ENCODE measurements at places on chromosomes 6 and 20. TPM values are rescaled to one million over a fixed set of nuclear protein-coding genes. Genes with fewer than 3 reads are reported as not detected.

Gene COMMD7
- total RNA-seq, result 23.0 TPM

Gene SEL1L2
- 1.3 TPM for total RNA-seq

Gene DEFB128
- total RNA-seq, result not detected

Gene HAO1
- not detected for total RNA-seq

Gene UBD
- total RNA-seq, result not detected

Gene TCEA2
- 21.5 TPM for total RNA-seq

Gene MLN
- total RNA-seq, result not detected

Gene RIMS1
- not detected for total RNA-seq

Gene MTFR2
- not detected for total RNA-seq

DNA sequence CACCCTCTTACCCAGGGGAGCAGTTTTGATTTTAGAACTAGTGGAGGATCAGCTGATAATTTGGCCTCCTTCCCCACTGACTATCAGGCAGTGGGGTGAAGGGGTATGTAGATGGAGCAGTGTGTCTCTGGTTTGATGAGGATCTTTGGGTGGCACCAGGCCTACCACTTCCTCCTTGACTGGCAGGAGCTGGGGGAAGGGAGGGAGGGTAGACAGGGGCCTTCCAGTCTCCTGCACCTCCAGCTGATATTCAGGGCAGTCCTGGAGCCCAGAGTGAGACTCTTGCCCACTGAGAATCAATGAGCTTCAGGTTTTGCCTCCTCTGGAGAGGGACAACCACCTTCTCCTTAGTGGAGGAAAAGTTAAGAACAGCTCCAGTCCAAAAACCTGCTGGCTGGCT, 3.2 kb downstream of the DEF6 start:
- no peak for DNase-seq
- H3K27ac ChIP-seq, result no peak overlapping the region
- no peak overlapping the region for H3K4me3 ChIP-seq
- H3K36me3 ChIP-seq, result no peaks in the 10 kb centered on the region
- peaks cover 4% of the 10 kb centered on the region for H3K4me1 ChIP-seq
- H3K27me3 ChIP-seq, result no peaks in the 10 kb centered on the region

- no peaks in the 10 kb centered on the region for H3K4me1 ChIP-seq
- no peak overlapping the region for H3K27ac ChIP-seq
- DNase-seq, result no peak
- H3K4me3 ChIP-seq, result peak overlapping the region; percentile 11
- H3K36me3 ChIP-seq, result no peaks in the 10 kb centered on the region
- H3K27me3 ChIP-seq, result no peaks in the 10 kb centered on the region
Observed at GRCh38 chr6:101393829-101394251, 332 bp downstream of the GRIK2 start.

GRCh38 chr20:48478370-48478769, 349.4 kb downstream of the PREX1 start:
- no peak for DNase-seq
- H3K27ac ChIP-seq, result no peak overlapping the region
- no peaks in the 10 kb centered on the region for H3K27me3 ChIP-seq
- H3K4me3 ChIP-seq, result no peak overlapping the region

GRCh38 chr20:14304472-14304871, 32.9 kb downstream of the FLRT3 start:
- H3K27ac ChIP-seq, result no peak overlapping the region
- H3K27me3 ChIP-seq, result no peaks in the 10 kb centered on the region
- no peaks in the 10 kb centered on the region for H3K36me3 ChIP-seq
- DNase-seq, result no peak
- no peak overlapping the region for H3K4me3 ChIP-seq

DNA sequence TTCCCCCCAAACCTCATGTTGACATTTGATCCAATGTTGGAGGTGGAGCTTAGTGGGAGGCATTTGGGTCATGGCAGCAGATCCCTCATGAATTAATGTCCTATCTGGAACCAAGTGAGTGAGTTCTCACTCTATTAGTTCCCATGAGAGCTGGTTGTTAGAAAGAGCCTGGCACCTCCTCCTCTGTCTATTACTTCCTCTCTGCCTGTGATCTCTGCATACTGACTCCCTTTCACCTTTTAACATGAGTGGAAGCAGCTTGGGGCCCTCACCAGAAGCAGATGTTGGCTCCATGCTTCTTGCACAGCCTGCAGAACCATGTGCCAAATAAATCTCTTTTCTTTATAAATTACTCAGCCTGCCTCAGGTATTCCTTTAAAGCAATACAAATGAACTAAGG, 127.3 kb upstream of the RALGAPA2 start:
- no peak overlapping the region for H3K27ac ChIP-seq
- no peaks in the 10 kb centered on the region for H3K36me3 ChIP-seq
- H3K4me3 ChIP-seq, result no peak overlapping the region
- H3K4me1 ChIP-seq, result no peaks in the 10 kb centered on the region
- H3K27me3 ChIP-seq, result no peaks in the 10 kb centered on the region

DNA sequence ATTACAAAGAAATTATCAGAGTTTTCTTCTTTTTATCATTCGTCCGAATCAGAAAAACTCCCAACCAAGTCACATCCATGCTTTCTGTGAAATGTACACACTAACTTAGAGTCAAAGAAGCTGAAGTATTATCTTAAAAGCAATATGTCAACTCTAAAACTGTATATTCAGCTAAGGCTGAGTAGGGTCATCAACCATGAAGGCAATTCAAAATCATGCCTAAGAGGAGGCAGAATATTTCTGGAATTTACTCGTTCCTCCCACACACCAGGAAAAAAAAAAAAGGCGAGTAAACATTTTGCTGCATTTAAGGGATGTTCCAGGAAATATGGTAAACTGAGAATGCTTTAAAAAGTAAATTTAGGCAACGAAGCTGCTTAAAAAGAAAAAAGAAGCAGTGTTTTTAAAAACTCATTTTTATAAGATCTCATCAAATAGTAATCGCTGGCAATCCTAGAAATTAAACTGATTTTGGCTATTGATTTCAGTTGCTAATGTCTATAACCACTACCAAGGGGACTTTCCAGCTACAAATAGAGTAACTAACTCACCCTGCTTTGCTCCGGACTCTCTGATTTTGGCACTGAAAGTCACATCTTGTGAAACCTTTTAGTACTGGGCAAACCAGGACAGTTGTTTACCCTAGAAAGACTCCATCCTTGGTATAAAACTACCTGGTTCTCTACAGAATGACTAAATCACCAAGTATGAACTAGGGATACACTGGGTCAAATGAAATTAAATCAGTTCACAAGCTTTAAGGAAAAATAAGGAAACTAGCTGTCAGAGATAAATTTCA, 82.8 kb downstream of the MBOAT1 start:
- DNase-seq, result no peak
- H3K4me3 ChIP-seq, result no peak overlapping the region
- H3K36me3 ChIP-seq, result no peaks in the 10 kb centered on the region
- no peaks in the 10 kb centered on the region for H3K4me1 ChIP-seq

GRCh38 chr6:149451376-149452036, 33.3 kb downstream of the ZC3H12D start:
- H3K4me1 ChIP-seq, result no peaks in the 10 kb centered on the region
- DNase-seq, result no peak
- no peaks in the 10 kb centered on the region for H3K27me3 ChIP-seq
- no peaks in the 10 kb centered on the region for H3K36me3 ChIP-seq

DNA sequence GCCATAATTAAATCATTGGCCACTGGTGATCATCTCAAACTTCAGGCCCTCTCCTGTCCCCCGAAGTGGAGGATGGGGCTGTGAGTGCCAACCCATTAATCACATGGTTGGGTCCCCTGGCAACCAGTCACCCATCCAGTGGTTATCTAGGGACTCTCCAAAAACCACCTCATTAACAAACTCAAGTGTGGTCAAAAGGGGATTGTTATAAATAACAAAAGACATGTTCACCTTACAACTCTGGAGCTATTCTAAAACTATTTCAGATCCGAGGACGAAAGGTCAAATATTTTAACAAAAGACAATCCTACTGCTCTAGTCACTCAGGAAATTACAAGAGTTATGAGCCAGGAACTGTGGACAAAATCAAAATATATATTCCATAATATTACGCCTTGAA, 95.5 kb upstream of the PRND start:
- DNase-seq, result no peak
- H3K27ac ChIP-seq, result no peak overlapping the region
- H3K4me3 ChIP-seq, result no peak overlapping the region
- no peaks in the 10 kb centered on the region for H3K27me3 ChIP-seq

- no peaks in the 10 kb centered on the region for H3K4me1 ChIP-seq
- H3K27ac ChIP-seq, result no peak overlapping the region
- no peaks in the 10 kb centered on the region for H3K36me3 ChIP-seq
- H3K27me3 ChIP-seq, result no peaks in the 10 kb centered on the region
Observed at GRCh38 chr20:37343212-37343993, 2.5 kb upstream of the SRC start.

DNA sequence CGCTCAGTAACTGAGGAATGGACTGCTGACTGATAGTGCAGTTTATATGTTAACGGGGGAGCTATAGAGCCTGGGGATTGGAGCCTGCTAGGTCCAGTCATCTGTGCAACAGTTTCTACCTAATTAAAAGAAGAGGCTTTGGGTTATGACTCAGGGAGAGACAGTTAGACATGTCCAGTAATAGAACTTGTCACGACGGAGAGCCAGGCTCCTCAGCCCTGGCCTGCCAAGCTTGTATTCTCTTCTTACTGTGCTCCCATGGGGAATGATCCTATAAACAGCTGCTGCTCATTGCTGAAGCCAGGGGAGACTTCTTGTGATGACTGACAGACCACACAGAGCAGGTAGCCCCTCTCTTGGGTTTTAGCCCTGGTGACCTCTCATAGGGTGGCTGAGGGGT, 69.3 kb downstream of the SYNJ2 start:
- H3K36me3 ChIP-seq, result no peaks in the 10 kb centered on the region
- no peak overlapping the region for H3K4me3 ChIP-seq
- DNase-seq, result no peak
- no peak overlapping the region for H3K27ac ChIP-seq
- no peaks in the 10 kb centered on the region for H3K27me3 ChIP-seq

DNA sequence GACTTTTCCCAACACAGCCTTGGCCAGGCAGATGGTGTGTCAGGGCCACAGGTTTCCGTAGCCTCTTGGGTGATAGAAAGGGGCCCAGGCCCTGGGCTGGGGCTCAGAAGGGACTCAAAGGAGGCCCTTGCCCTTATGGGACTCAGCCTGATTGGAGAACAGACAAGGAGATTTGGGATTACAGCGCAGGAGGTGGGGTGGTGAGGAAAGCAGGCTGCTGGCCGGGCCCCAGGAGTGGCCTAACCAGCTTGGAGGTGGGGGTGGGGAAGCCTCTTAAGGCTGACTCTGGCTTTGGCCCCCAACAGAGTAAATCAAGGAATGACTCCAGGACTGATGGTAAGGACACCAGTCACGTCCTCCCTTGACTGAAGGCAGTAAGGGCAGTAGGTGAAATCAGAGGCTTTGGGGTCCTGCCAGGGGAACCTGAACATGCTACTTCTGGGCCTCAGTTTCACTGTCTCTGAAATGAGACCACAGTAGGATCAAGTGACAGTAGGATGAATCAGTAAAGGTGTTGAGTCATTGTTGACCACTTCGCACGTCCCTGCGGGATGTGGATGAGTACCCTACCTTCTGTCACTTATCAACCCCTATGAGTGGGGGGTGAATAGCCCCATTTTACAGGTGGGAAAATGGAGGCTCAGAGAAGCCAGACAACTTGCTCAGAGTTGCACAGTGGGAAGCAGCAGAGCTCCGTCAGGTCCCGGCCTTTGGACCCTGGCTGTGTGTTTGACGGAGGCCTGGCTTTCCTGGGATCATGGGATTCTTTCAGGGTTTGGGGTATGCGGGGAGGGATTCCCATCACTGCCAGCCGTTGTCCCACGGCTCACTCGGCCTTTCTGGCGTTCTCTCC, 4.5 kb downstream of the SNAI1 start:
- H3K4me1 ChIP-seq, result peaks cover 16% of the 10 kb centered on the region
- H3K36me3 ChIP-seq, result no peaks in the 10 kb centered on the region
- no peak overlapping the region for H3K4me3 ChIP-seq
- no peaks in the 10 kb centered on the region for H3K27me3 ChIP-seq
- DNase-seq, result no peak
- H3K27ac ChIP-seq, result peak overlapping the region; percentile 19

DNA sequence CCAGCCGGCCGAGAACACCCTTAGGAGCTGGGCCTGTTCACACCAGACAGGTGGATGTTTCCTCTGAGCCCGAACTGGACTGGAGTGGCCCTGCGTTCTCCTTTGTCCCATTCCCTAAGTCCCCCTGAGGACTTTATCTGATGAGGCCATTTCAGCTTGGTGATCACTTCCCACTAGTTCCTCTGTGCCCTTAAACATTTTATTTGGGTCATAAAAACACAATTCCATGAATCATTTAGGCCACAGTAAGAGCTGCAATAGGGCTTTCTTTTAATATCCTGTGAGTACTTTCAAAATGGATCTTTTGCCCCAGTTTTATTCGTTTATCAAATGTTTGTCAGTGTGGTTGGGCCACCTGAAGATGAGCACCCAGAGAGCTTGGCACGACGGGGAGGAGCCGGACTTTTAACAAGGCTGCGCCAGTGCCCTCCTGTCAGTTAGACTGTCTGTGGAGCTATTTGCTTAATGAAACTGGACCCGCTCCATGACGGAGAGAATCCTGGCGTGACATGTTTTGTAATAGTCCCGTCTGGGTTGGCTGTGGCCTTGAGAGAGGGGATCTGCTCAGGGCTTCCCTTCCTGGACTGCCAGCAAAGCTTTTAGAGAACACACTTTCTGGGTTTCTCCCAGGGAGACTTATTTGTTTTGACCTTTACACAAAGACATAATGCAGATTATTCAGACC, 53.5 kb downstream of the ZDHHC14 start:
- H3K27me3 ChIP-seq, result no peaks in the 10 kb centered on the region
- peak overlapping the region; percentile 66 for H3K27ac ChIP-seq
- H3K4me1 ChIP-seq, result no peaks in the 10 kb centered on the region
- no peaks in the 10 kb centered on the region for H3K36me3 ChIP-seq
- no peak overlapping the region for H3K4me3 ChIP-seq

- H3K36me3 ChIP-seq, result no peaks in the 10 kb centered on the region
- H3K4me3 ChIP-seq, result no peak overlapping the region
- no peak overlapping the region for H3K27ac ChIP-seq
Observed at GRCh38 chr6:156557251-156557910, 219.8 kb upstream of the ARID1B start.

DNA sequence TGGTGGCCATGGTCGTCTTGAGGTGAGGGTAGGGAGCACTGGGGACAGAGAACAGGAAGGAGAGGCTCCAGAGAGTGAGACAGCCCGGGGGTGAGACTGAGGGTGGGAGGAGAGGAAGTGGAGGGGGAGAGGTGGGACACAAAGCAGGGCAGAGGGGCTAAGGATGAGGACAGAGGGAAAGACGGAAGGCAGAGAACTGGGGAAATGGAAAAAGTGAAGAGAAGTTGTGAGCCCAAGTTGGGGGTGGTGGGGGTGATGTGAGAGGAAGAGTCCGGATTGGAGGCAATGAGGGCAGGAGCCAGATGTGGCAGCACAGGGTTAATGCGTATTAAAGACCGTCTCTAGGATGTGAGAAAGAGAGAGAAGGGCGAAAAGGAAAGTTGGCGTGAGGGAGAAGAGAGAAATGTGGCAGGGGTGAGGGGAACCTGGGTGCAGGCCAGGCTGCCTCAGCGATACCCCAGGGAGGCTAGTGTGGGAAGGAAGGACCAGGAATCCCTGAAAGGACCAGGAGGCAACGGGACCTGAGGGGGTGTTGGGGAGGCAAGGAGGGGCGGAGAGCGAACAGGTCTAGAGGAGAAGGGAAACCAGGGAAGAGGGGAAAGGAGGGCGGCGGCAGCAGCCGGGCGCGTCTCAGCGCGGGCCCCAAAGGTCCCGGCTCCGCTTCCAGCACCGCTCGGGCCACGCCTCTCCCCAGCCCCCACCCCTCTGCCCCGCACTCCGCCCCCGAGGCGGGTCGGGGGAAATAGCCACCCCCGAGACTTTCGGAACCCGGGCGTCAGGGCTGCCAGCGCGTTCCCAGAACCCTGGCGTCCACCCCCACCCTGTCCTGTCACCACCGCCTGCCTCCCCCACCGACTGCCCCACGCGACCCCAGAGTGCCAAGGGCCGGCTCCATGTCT, at the start of gene PPP1R18:
Gene PPP1R18 (minus strand): TSS at position 637 of the 899 bp plus-strand sequence. CDS start 627 bp downstream, at position 10.
- H3K36me3 ChIP-seq, result no peaks in the 10 kb centered on the region
- peak within 1 kb of the TSS; percentile 79 for H3K4me3 ChIP-seq
- H3K27ac ChIP-seq, result peak within 1 kb of the TSS; percentile 98
- peaks cover 26% of the 10 kb centered on the region for H3K4me1 ChIP-seq
- no peaks in the 10 kb centered on the region for H3K27me3 ChIP-seq
- peak; percentile 87 for DNase-seq

All from uterus (tissue), 4 donors.